ENCODE measurements at places on chromosomes 1 and 21.

GRCh38 chr1:44532567-44532944, 127.5 kb downstream of the RNF220 start:
- DNase-seq = no peak

GRCh38 chr1:215710036-215710898, 143.2 kb downstream of the KCTD3 start:
- no peak for DNase-seq

- no peak for DNase-seq
These were observed 217.7 kb downstream of the COL24A1 start for GRCh38 chr1:85938829-85939228.

DNA sequence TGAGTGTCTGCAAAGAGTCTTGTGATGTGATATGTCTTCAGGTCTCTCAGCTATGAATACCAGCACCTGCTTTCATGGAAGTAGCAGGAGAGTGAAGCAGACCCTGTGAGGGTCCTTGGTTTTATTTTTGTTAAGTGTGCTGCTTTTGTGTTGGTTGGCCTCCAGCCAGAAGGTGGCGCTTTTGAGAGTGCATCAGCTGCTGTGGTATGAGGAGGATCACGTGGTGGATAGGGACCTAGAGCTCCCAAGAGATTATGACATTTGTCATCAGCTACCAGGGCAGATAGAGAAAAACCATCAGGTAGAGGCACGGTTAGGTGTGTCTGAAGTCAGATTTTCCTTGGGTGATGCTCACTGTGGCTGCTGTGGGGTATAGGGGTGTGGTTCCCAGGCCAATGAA, 1232.1 kb downstream of the MRPL39 start:
- no peak for DNase-seq

GRCh38 chr1:44786138-44786840, 1.7 kb downstream of the BEST4 start:
- peak; percentile 54 for DNase-seq

GRCh38 chr1:73860421-73860950, 337.5 kb downstream of the LRRIQ3 start:
- DNase-seq = no peak

DNA sequence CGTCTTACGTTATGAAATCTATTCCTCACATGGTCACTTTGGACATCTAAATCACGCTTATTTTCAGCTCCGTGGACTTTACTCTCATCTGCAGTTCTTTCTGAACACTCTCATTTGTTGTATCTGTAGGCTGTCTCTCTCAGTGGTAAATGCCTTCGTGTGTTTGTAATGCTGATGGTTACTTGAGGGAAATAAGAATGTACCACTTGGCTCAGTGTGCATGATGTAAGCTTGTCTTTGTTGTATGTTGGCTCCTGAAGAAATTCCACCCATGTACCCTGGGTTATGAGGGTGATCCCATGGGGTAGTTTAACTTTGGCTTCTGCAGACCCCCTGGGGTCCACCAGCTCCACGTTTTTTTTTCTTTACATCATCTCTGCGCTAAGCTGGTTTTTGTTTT, 378.4 kb downstream of the SETD4 start:
- no peak for DNase-seq

DNA sequence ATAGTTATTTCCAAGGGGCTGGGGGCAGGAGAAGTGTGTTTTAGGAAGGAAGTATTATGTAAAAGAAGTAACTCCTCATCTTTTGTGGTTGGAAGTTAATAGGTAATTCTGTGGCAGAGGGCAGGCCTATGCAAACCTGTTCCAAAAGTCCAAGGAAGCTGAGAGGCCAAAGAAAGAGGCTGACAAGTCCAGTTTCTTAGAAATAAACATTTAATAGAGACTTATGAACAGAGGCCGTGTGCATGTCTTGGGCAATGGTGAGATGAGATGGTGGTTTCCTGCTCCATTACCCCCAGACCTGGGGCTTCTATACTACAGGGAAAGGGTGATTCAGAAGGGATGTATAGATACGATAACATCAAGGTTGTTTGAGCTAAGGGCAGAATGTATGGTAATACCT, 7.6 kb upstream of the CA14 start:
- DNase-seq = no peak

DNA sequence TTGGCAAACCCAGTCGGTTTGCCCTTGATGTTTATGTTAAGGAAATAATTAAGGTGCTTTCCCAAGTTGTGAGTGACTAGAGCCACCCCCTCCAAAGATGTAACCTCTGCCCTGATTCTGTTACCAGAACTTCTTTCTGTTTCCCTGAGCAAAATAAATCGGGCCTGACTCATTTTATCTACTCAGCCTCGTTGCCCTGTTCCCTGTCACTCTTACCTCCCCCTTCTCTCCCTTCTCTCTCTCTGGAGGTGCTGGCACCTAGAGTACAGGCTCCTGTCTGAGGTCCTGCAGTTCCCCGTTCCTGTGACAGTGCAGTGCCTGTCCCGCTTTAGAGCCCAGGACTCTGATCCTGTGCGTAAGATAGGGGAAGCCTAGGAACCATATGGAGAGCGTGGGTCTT, 35.4 kb downstream of the CXADR start:
- no peak for DNase-seq

- DNase-seq = no peak
These were observed 250.6 kb upstream of the ZP4 start for GRCh38 chr1:238141353-238141752.

- DNase-seq = no peak
These were observed 125.2 kb upstream of the DSCAM start for GRCh38 chr21:40972151-40972550.

DNA sequence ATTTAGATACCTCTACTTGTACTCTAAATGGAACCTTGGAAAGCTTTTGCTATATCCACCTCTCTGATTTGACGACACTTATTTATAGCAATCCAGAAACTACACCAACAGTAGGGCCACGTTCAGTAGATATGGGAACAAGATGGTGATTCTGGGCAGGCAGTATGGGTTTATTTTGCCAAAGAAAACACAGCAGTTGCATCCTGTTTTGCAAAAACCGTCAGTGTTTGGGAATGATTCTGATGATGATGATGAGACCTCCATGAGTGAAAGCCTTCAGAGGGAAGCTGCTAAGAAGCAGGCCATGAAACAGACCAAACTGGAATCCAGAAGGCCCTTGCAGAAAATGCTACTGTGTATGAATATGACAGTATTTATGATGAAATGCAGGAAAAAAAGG, 41.5 kb upstream of the NEXN start:
- DNase-seq = no peak

DNA sequence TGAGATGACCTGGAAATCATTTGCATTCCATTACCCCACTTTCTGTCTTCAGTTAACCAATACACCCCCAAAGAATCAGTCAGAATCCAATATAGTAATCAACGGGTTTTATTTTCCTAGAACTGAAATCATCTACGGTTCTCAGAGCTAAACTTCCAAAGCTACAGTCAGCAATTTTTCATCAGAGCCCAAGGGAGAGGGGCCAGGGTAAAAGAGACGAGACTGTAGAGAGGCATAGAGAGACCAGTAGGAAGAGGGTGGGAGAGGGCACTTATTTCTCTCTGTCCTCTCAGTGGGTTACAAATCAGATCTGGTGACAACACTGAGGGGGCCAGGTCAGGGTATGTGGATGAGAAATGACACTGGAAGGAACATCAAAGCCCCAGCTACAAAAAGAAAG, 1.1 kb upstream of the MRPL24 start:
- DNase-seq = no peak

- DNase-seq = no peak
These were observed 25.2 kb downstream of the SPOCD1 start for GRCh38 chr1:31790641-31791091.

Measured in T-helper 22 cell (primary cell).